ENCODE measurements at places on chromosomes 16 and 17. TPM values are rescaled to one million over a fixed set of nuclear protein-coding genes. Genes with fewer than 3 reads are reported as not detected.

Gene TRPV2
- total RNA-seq: 4.9 TPM

DNA sequence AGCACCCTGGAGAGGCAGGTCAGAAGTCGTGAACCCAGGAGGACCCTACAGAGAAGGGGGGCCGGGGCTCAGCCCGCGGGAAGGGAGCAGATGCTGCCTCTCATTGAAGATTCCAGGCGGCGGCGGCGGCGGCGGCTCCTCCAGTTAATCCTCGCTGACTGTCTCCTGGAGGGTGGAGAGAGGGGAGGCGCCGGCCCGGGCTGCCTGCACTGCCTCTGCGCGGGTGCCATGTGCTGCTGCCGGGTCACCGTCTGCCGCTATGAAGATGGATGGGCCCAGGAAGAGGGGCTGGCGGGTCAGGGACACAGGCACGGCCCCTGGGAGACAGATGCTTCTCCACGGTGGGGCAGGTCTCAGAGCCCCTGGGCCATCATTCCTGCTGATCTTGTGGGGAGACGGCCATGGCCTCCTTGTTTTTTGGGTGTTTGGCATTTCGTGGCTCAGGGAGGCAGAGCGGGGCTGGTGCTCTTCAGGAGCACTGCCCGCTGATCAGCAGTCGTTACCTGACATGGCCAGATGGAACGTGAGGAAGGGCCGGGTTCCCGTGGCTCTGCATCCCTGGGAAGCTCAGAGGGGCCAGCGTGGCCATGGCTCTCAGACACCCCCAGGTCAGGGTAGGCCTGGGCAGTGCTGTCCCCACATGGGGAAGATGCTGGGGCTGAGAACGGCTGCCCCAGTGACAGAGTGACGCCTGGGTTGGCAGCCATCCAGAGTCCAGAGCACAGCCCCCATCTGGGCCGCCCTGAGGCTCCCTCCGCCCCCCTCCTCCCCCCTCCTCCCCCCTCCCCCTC, 36.1 kb downstream of the GINS2 start:
- DNase-seq: peak; percentile 12

DNA sequence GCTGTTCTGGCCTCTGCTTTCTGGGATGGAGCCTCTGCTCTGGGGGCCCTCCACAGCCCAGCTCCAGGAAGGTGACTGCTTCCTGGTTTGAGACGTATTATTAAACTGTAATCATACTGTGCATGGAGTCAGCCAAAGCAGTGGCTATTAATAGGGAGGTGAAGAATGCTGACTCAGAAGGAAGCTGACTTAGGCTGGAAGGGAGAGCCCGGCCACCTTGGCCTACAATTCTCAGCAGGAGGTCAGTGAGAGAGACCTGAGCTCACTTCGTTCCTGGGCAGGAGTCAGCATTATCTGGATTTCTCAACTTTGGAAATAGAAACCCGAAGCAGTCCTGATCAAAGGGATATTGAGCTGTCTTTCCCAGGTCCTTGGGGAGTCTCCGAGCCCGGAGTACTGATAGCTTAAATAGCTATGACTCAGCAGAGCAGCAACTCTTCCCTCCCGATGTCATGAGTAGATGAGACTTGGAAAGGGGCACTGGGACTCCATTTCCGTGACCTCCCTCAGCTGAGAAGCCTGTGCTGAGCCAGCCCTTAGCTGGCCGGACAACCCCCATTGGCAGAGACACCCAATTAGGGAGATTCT, 91.8 kb downstream of the YPEL2 start:
- DNase-seq: no peak

- DNase-seq: no peak
These were observed 27.4 kb upstream of the ADGRG1 start for GRCh38 chr16:57600952-57601580.

DNA sequence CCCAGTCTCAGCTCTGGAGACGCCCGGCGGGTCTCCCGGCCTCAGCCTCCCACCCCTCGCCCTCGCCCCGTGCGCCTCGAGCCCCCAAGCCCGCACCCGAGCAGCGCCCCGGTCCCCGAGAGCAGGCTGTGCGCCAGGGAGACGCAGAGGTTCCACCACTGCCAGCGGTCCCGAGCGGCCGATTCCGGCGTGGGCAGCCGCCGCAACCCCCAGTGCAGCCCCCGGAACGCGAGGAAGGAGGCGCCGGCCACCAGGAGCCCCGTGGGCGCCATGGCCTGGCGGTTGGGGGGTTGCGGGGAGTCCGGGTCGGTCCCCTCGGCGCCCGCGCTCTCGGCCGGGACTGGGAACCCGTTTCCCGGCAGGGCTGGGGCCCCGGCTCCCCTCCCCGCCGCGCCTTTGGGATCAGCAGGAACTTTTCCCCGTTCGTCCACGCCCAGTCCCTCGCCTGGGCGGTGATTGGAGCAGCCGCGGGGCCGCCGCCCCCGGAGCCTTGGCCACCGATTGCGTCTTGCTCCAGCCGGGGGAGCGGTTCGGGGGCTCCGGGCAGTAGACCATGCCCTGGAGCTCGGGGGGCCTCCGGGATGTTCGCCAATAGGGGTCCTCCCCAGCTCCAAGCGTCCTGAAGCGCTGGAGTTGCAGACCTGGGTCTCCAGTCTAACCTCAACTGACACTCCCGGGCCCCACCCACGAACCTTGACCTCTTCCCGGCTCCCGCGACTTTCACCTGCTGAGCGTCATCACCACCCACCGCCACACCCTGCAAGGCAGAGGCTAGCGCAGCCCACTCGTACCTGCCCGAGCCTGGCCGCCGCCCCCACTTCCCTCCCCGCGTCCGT, at the start of gene TLCD2:
TLCD2 (minus strand) TSS at position 407 of the 836 bp plus-strand sequence; CDS start at position 272, 135 bp downstream.
- DNase-seq: no peak

DNA sequence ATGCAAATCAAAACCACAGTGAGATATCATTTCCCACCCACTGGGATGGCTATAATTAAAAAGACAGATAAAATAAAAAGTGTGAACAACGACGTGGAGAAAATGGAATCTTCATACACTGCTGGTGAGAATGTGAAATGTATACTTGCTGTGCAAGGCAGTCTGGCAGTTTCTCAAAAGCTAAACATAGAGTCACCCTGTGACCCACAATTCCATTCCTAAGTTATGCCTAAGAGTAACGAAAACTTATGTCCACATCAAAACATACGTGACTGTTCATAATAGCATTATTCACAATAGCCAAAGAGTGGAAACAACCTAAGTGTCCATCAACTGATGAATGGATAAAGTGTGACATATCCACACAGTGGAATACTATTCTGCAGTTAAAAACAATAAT, 38.1 kb upstream of the VPS4A start:
- DNase-seq: no peak

DNA sequence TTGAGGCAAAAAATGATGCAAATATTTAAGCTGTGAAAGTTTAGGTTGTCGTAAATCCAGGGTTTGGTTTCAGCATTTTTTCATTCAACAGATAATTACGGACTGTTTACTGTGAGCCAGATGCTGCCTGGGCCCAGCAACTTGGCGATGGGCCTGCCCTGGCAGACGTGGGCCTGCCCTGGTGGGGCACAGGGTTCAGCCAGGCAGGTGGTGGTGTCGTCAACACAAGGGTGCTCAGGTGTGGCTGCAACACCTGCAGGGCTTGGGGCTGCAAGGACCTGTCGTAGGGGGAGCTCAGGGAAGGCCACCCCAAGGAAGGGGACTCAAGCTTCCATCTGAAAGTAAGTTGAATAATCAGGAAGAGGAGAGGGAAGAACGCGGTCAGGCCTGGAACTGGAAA, 15.1 kb downstream of the ZC3H18 start:
- no peak for DNase-seq

GRCh38 chr16:200388-200787, 20.1 kb downstream of the HBQ1 start:
- DNase-seq: no peak

DNA sequence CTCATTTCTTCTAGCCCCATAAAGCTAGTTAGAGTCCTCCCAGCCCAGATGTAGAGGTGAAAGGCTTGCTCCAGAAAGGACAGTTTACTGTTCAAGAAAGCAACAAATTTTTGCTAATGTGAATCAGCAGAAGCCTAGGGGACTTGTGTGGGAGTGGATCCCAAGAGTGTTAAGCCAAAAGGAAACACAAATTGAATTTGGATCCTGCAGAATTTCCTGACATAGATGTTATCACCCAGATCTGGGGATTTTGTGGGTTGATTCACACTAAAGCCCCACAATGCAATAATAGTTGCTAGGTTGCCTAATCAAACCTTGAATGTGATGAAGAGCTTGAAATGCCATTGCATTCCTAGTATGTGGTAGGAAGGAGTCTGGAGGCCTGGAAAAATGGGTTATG, 135.2 kb upstream of the HS3ST3A1 start:
- DNase-seq: no peak

GRCh38 chr17:2683912-2684311, 27.7 kb downstream of the CLUH start:
- DNase-seq: no peak
